Mammary microvascular endothelial cell (primary cell): ENCODE measurements at places on chromosomes 7 and 10. TPM values are rescaled to one million over a fixed set of nuclear protein-coding genes. Genes with fewer than 3 reads are reported as not detected.

Gene IGFBP1
- total RNA-seq: 1.4 and 3.2 TPM in 2 replicates

Gene NODAL
- not detected in 2 replicates for total RNA-seq

Gene BLNK
- total RNA-seq: not detected in 2 replicates

Gene CNNM2
- 1.6 and 2.3 TPM in 2 replicates for total RNA-seq

Gene CARD11
- 0.25 and 0.27 TPM in 2 replicates for total RNA-seq

Gene TAS2R5
- 0.10 TPM in 1 of 2 replicates, not detected in the other for total RNA-seq

Gene ANKRD61
- total RNA-seq: 0.20 and 0.40 TPM in 2 replicates
